CD4-positive, alpha-beta T cell treated with Interleukin-2 at 100 ng/mL for 4 hours (primary cell): ENCODE measurements at places on chromosomes 11 and 22.

GRCh38 chr11:128315933-128316332 lies 271.4 kb downstream of the ETS1 start:
- no peak for DNase-seq

DNA sequence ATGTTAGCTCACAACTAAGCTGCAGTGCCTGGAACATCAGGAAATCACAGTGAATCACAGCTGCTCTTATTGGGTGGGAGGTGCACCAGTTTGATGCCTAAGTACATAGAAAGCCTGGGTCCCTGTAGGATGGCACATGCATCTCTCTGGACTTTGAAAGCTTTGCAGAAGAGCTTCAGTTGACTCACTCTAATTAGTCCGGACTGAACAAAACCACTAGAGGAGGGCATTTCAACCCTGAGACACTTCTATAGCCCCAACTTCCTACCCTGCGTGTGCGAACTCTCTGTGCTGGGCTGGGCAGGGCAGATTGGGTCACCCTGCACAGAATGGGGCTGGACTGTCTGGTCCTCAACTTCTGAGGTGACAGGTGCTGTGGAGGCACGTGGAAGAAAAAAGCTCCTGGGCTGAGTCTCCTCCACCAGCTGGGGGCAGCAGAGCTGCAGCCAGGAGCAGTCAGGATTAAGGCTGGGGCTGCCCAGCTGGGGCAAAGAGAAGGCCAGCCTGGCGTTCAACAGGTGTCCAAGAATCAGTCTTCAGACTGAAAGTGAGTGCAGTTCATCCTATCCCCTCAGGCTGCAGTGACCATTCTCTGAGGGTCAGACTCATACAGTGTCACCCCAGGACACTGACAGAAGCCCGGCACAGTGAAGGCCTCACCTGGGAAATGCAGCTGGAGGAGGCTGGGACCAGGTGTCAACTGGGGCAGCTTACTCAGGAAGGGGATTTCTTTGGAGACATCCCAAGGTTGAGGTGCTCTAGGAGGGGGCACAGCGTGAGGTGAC lies 22.1 kb downstream of the GGTLC2 start:
- peak; percentile 8 for DNase-seq

DNA sequence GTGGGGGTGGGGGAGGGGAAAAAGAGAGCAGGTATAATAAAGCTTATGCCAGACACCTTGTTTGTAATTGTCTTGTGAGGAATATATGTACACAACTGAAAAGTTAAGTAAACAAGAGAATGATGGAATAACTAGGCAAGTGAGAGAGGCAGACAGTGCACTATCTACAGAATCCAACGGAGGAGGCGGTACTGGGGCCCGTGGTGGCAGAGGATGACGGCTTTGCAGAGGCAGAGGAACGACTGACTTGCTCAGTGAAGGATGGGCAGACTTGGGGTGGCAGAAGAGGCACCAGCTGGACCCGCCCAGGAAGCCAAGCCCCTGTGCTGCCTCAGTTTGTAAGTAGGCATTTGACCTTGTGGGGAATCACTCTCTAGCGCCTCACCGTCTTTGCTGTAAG lies 297.6 kb downstream of the ST3GAL4 start:
- no peak for DNase-seq

- no peak for DNase-seq
These were observed 10.6 kb downstream of the CTSF start for GRCh38 chr11:66557733-66558326.

DNA sequence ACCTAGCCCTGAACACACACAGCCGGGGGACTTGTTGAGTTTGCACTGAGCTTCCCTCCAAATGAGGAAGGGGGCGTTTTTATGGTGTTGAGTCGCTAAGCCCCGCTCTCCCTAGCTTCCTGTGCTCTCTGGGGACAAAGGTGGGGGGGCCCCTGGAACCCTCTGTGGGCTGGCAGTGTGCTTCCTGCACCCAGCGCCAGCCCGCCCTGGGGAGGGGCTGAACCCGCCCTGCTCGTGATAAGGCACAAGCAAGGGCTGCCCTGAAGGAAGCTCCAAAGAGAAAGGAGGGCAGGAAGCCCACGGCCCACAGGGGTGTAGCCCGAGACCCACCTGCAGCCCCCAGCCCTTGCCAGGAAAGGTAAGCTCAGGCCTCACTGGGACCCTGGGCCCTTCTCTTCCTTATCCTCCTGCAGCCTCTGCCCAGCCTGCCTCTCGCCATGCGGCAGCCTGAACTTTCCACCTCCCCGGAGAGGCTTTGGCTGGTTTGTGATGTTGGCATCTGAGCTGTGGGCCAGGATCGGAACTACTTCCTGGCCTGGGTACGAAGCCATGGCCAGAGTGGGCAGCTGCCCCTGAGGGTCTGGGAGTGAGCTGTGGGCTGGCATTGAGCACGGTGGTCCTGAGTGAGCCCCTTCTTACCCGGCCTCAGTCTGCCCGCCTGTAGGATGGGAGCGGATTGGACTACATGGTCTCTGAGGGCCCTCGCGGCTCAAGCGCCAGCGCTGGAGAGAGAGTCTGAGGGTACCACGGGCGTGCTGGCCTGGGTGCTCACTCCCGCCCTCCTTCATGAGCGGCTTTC lies at the start of gene FERMT3:
Gene FERMT3, plus strand, starts transcription at position 265 of the 799 bp plus-strand sequence. CDS start 644 bp downstream, outside the sequence.
- DNase-seq: peak; percentile 71
